Effector memory CD8-positive, alpha-beta T cell (primary cell): ENCODE measurements at places on chromosomes 3 and 15.
A peak's percentile ranks its signal among the peaks of the same experiment; 100 is the strongest.

DNA sequence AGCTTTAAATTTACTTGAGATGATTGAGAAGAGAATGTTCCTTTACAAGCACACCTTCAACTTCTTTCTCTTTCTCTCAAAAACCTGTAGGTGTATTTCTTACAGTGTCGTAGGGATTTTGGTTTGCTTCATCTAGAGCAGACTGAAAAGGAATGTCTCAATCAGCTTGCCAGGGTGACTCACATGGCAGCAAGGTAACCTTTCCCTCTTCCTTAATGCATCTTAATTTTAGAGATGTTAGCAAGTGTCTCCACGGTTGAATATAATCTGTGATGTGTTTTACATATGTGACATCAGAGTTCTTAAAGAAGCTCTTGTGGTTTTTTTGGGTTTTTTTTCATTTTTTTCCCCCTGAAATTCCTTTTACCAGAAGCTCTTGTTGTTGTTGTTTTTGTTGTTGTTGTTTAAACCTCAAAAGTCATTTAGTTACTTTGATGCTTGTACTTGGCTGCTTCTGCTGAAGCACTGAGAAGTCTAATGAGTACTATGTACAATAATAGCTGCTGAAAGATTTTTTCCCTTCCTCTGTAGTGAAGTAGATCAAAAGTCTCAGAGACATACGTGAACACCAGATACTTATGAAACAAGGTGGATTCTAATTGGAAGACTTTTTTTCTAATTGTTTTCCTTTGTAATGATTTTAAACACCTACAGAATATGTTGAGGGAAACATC lies 83.1 kb downstream of the RETNLB start:
- DNase-seq, result no peak

DNA sequence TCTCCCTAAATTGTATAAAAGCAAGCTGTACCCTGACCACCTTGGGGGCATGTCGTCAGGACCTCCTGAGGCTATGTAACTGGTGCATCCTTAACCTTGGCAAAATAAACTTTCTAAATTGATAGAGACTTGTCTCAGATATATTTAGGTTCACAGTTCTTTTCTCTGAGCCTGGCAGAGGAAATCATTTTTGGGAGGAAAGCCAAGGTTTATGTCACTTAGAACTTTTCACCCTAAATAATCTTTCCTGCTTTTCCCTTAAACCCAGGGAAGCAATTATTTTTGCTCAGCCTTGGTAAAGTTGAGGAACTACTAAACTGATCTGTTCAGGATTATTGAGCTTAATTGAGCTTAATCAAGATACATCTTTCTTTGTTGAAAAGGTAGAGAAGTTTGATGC lies 608.9 kb downstream of the PDCD6IP start:
- no peak for DNase-seq

- DNase-seq, result no peak
Observed at GRCh38 chr15:63971904-63972303, 74.4 kb downstream of the DAPK2 start.

DNA sequence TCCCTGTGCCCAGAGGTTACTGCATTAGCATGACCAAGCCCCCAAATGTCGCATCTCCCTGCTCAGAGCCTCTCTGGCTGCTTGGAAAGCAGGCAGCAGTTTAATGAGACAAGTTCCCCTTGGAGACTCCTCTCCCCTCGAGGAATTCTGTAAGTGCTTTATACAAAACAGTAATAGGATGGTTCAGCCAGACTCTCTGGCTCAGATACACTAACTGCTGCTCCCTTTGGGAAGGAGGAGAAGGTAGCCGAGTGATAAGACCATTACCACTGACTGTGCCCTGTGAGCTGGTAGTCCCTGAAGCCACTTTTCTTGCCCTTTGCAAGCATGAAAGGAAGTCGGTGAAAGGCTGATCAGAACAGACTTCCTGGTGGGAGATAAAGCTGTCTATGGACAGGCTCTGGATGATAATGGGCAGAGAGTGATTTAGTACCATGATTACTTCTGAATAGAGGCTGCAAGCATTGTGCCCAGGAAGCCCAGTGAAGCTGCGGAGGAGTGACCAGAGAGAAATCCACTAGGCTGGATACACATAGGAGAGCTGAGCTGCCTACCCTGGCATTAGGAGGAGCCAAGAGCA lies 100.8 kb downstream of the SEMA6D start:
- no peak for DNase-seq

GRCh38 chr15:59649603-59650002 lies 7.7 kb downstream of the GTF2A2 start:
- DNase-seq, result no peak

DNA sequence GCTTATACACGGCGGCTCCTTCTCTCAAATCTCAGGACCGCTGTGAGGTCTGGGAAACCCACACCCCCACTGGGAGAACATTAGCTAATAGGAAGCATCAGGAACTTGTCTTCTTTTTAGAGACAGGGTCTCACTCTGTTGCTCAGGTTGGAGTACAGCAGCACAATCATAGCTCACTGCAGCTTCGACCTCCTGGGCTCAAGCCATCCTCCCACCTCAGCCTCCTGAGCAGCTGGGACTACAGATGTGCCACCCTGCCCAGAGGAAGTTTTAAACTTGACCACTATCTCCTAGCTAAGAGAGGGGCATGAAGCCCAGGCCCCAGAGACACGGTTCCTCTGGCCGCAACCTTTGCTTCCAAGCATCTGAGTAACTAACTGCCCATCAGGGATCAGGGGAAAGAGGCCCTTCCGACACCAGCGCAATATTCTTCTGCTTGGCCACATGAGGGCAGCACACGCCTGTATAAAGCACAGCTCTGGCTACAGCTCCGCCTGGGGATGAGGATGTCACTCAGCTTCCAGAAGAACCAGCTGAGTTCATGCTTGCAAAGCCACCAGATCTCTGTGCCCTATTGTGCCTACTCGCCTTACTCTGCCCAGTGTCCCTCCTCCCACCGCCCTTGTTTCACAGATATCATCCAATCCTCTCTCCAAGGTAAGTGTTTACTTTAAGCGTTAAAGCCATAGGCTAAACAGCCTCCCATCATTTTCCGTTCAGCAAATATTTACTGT lies 57.6 kb upstream of the SLC6A11 start:
- peak; percentile 19 for DNase-seq

GRCh38 chr3:13420045-13420830 lies at the start of gene NUP210:
Gene NUP210, minus strand, starts transcription at chr3:13420322. Its CDS starts 96 bp downstream, at chr3:13420226.
- DNase-seq, result peak; percentile 30

- peak; percentile 82 for DNase-seq
Observed at GRCh38 chr3:186931532-186932280, 1.4 kb downstream of the ST6GAL1 start.

- no peak for DNase-seq
Observed at GRCh38 chr3:16912400-16913263, 27.9 kb downstream of the PLCL2 start.

DNA sequence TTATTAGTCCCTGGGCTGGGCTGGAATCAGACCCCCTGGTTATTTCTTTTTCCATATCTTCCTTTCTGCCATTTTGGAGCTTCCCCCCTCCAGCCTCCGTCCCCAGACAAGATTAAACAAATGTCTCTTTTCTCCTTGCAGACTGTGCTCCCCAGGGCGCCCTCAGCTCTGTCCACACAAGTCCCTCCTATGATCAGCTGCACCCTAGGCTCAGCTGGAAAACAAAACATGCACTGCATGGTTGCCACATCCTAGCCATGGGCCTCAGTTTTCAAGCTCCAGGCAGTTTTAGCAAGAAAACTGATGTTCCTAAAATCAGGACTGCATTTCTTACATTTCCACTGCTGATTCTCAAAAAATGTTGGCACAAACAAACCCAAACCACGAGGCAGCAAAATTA lies 23.5 kb upstream of the RFTN1 start:
- no peak for DNase-seq

- DNase-seq, result no peak
Observed at GRCh38 chr15:63672369-63672768, 75.2 kb downstream of the FBXL22 start.

DNA sequence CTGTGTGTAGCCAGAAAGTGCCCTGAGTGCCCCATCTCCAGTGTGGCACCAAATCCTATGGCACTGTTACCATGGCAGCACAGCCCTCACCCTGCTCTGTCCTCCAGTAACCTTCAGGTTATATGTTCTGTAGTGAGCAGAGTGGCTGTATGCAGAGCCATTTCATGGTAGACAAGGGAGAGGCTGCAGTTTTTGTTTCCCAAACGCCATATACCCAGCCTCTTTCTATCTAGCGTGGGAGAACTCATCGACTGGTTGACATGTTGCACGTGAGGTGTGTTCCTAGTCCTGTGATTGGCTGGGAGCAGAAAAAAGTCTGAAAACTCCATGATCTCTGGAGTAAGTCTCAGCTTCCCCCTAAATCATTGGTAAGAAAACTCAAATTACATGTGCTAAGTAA lies 2.0 kb downstream of the SIDT1 start:
- no peak for DNase-seq

GRCh38 chr15:100972975-100973350 lies 53.8 kb downstream of the LRRK1 start:
- no peak for DNase-seq

DNA sequence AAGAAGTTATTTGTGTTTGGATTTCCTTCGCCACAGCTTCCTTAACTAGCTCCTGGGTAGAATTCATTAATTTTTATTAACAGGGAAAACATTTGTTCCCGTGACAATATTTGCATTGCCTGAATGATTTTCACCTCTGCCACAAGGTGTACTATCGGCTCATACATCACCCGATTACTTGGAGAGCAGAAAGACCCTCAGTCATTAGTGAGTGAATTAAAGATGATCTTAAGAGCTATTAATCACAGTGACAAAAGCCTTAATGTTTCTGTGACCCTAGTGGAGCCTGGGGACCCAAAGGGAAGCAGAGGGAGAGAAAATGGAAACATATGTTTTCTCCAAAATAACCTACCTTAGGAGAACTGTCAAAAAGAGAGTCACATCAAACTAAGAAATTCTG lies 228.3 kb downstream of the MECOM start:
- DNase-seq, result no peak

GRCh38 chr3:43014956-43015355 lies 35.8 kb downstream of the GASK1A start:
- DNase-seq, result peak; percentile 8

DNA sequence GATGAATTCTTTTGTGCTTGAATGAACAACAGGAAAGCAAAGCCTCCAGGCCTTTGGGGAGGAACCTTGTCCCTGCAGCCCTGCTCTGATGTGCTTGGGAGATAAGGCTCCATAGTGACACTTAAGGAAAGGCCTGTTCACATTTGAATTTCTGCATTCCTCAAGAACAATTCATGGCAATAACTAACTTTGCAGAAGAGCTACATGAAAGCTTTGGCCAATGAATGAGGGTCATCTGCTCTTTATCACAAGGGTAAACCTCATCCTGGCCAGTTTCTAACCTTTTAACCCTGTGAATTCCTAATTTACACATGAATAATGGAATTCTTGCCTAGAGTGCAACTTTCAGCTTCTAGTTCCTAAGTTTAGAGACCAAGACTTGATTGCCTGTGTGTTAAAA lies 5.6 kb downstream of the PRTG start:
- no peak for DNase-seq

DNA sequence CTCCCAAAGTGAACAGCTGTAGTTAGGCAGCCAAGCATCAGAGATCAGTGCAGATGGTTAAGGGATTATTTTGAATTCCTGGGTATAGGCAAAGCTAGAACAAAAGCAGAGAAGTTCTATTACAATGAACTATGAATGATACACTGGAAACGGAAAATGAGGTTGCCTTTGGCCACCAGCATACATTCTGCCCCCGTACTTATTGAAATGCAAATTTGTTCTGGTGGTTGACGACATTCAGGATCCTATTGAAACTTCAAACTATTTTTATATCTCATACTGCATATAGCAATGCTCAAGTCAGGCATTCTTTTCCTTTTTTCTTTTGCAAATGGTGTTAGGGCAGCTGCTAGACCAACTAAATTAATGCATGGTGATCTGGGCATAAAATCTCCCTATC lies 61.7 kb downstream of the SLC12A1 start:
- no peak for DNase-seq

DNA sequence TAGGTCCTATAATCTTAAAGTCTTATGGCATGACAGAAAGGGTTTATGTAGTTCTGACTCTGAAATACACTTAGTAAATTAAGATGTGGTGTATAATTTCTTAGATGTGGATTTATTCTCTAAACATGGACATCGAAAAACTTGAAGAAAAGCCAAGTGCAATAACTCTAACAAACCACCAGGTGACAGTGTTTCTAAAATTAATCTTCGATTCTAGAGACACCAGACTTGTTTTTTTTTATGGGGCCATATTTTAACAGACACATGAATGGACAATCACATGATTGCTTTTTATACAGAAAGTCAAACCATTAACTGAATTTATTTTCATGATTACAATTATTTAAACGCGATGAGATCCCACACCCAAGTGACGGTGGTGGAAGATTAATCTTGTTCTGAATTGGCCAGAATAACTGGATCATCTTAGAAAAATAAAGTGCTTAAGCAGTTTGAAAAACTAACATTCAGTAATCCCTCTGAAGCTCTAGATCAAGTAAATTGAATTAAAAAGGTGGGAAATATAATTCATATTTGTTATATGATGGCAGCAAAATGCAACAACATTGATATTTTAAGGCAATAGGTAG lies 305.1 kb downstream of the LSAMP start:
- no peak for DNase-seq

GRCh38 chr3:183781246-183781645 lies 44.1 kb downstream of the MAP6D1 start:
- DNase-seq, result no peak

GRCh38 chr15:26772154-26773066 lies at the start of gene GABRB3:
Gene GABRB3, minus strand, starts transcription at chr15:26773066.
- DNase-seq, result no peak

- DNase-seq, result no peak
Observed at GRCh38 chr15:65337436-65338070, 33.1 kb downstream of the RNU5B-1 start.

- no peak for DNase-seq
Observed at GRCh38 chr15:32030795-32031194, 480 bp downstream of the CHRNA7 start.

DNA sequence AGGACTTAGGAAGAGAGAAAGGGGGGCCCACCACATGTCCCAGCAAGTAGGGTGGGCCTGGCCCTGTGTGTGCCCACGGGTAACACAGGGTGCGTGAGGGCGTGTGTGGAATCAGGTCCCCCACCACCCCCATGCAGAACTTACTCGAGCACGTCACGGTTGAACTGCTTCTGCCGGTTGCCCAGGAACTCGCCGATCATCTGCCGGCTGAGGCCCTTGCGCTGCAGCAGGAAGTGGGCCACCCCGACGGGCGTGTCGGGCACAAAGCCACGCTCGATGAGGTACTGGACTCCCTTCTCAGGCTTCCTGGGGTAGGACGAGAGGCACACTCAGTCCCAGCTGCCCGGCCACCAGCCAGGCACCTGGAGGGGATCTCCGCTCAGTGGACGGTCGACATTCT lies 83.1 kb upstream of the RPL32 start:
- peak; percentile 11 for DNase-seq

- no peak for DNase-seq
Observed at GRCh38 chr15:88376574-88377174, 90.5 kb downstream of the MRPL46 start.
